Fibroblast of skin of back (primary cell): ENCODE measurements at places on chromosomes 6 and 20.

- peak; percentile 32 for DNase-seq
Measured at GRCh38 chr6:163249651-163250101, 164.8 kb upstream of the QKI start.

GRCh38 chr6:146345598-146345997, 198.0 kb upstream of the RAB32 start:
- DNase-seq, result no peak

DNA sequence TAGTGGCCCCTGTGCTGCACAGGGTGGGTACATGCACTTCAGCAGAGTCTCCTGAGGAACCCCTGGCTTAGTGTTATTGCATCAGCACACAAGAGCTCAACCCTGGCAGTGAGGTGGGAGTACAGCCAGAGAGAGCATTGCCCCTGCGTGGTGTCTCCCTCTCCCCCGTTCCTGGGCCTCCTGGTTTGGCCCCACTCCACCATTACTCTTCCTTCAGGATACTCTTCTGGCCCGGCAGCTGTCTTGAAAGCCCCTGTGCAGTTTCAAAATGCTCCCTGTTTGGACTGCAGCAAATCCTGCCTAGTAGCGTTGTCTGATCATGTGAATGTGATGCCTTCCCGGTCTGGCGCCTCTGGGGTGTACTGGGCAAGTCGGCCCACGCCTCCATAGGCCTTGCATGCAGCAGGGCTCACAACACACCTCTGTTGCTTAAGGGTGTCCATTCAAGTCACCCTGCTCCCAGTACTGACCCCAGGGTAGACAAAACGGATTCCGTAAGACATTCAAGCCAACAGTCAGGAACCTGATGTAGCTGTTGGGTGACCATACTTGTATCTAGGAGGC, 32.1 kb downstream of the TXNDC5 start:
- DNase-seq, result no peak

DNA sequence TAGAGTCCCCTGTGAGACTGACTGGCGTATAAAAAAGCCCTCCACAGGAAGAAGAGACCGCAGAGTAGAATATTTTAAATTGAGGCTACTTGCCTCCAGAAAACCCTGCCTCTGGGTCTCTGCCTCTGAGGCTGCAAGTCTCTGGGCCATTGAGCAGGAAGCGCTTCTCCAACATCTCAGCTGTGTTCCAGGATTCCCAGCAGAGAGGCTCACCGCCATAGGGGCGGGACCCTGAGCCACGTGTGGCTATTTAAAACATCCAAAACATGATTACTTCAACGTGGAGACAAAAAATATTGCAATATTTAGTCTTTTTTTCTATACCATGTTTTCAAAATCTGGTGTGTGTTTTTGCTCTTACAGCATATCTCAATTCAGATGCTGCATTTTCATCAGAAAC, 59.4 kb downstream of the GNAS-AS1 start:
- no peak for DNase-seq

- no peak for DNase-seq
Measured at GRCh38 chr6:97677626-97678025, 394.6 kb upstream of the MMS22L start.

- no peak for DNase-seq
Measured at GRCh38 chr20:62716198-62716940, 7.7 kb downstream of the NTSR1 start.

DNA sequence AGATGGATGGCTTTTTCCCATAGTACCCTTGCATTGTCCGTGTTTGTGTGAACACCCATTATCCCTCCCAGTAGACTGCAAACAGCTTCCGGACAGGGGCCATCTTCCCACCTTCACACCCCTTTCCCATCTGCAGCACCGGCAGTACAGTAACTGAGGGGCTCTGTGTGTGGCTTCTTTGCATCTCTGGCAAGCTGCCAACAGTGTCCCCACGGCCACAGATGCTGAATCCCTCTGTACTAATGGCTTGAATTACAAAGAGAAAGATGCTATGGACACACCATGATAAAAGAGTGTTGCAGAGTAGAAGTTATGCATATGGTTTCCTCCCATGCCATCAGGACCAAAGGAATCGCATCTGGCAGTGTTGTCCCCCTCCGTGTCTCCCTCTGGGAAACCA, 101.1 kb upstream of the CDYL start:
- DNase-seq, result no peak

DNA sequence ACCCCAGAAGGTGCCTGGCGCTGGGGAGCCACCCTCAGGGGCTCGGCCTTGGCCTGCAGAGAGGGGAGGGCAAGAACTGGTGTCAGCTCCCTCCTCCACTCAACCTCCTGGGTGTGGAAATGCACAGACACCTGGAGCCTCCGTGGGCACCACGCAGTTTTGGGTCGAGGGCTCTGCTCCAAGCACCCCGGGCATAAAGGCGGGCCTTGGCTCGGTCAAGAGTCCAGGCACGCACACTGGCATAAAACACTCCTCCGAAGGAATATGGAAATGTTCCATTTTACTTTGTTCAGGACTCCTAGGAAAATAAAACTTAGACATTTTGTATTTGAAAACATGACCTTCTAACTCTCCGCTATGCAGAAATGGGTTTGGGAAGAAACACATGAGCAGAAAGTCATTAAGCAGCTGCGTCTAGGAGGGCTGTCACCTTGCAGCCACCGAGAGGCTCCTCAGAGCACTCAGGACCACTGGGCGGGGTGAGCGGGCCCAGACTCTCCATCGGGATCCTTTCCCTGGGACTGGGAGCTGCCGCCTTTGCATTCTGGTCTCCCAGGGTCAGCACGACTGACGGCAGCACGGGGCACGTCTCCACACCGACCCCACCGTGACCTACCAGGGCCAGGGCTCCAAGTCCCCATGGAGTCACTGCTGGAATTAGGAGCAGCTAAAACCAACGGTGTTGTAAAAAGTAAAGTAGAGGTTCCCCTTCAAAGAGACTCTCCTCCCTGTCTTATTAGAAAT, 46.0 kb upstream of the DACT2 start:
- no peak for DNase-seq

- DNase-seq, result no peak
Measured at GRCh38 chr6:30452736-30453507, 36.4 kb upstream of the HLA-E start.

DNA sequence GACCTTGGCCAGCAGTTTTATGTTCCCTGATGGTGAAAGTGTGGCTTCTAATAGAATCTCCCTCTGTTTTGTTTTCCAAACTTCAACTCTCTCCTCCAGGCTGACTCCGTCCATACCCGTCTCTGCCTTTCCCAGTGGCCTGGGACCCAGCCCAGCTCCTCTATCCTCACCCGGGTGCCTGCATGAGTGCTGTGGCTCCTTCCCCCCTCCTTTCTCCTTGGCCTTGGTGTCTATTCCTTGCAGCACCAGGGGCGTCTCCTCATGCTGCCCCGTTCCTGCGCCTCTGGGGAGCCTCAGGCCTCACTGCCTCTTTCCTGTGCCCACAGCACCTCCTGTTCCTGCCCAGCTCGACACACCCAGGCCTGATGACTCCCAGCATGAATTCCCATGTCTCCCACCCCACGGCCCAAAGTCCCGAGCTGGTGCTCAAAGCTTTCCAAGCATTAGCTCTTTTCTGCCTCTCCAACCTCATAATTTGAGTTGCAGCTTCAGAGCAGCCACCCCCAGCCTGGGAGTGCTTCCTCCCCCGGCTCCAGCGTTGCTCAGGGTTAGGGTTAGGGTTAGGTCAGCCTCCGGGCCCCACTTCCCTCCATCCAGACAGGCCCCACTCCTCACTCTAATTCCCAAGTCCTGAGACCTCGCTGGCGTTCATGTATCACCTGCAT, 56.3 kb upstream of the AFDN start:
- DNase-seq, result no peak

GRCh38 chr6:114272582-114272981, 70.2 kb downstream of the HS3ST5 start:
- no peak for DNase-seq

DNA sequence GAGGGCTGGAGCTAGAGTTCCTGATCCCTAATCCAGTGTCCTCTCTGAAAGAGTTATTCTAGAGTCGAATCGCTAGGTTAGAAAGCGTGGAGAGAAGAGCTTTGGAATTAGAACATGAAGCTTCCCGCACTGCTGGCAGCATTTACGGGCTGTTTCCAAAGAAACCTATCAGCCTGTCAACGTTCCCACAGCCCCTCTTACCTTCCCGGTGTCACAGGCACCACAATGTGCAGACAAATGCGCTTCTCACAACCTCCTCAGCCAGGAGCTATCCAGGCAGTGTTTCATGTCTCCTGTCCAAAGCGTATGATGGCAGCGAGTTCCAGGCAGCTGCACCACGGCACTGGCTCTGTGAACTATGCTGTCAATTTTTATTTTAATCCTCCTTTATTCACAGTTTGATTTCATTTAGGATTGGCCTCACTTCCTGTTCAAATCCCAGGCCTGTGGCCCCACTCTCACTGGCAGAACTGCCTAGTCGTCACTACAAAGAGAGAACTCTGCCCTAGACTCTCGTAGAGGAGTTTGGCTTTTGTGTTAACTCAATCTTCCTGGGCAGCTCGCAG, 322.8 kb upstream of the SOX4 start:
- DNase-seq, result no peak

DNA sequence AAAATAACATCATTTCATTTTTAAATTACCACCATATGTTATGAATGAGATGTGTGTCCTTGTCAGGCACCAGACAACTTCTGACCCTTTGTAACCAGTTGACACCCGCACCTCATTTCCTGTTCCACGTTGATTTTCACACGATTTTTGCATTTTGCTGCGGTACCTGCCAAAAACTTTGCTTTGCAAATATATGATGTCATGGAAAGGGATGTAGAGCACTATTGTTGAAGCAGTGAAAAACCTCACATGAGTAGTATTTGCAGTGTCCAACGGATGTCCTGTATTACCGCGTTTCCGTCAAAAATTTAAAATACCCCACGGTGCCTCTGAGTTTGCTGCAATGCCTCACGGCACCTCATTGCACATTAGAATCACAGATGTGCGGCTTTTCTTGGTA, 115.6 kb downstream of the MTHFD1L start:
- no peak for DNase-seq

DNA sequence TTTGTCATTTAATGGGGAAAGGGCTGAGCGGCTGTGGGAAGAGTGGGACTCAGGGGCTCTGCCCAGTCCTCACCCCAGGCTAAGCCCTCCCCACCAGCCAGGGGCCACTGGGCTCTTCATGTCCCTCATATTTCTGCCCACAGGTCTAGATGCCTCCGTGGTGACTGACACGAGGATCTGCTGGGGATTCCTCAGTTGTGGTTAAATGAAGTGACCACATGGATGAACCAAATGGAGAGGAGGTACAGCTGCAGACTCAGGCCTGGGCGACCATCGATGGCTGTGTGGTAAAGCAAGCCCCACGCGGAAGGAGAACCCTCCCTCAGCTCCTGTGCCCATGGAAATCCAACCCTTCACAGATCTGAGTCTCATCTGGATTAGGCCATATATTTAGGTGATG, 29.4 kb downstream of the RAET1L start:
- no peak for DNase-seq

DNA sequence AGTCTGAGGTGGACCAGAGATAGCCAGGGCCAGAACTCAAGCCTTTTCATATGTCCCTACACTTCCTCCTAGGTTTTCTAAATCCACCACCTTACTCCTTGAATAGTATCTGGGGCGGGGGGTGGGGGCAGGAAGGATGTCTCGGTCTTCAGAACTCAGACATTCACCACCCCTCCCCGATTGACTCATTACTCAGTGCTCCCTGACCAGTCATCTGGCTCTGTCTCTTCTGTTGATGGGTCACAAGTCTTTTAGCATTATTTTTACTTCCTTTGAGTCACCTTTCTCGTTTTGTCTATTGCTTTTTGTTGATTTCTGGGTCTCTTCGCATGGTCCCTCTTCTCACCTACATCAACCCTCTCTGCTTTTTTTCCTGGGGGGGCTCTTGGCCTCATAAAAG, 23.3 kb downstream of the NOX3 start:
- DNase-seq, result peak; percentile 28

- no peak for DNase-seq
Measured at GRCh38 chr6:112481211-112481610, 134.1 kb downstream of the RFPL4B start.

- peak; percentile 38 for DNase-seq
Measured at GRCh38 chr20:54601831-54602515, 126.6 kb downstream of the DOK5 start.

DNA sequence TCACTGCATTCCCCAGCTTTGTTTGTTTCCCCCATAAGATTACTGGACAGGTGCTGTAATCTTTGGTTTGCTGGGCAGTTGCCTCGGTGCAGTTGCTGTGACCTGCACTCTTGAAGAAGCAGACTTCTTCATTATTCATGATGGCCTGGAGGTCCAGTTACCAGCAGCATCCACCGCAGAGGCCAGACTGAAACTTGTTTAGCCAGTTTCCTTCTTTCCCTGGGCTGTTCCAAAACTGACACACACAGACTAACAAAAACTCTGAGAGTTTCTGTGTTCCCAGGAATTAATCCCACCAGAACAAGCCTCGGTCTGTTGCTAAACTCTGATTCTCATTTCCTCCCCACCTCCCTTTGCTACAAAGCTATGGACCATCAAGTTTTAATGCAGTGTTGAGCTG, 144.1 kb downstream of the QRSL1 start:
- DNase-seq, result no peak

GRCh38 chr20:3781153-3781910, at the start of gene SPEF1:
SPEF1 (minus strand) TSS chr20:3781448; CDS start chr20:3781287, 161 bp downstream.
- peak; percentile 96 for DNase-seq

- DNase-seq, result peak; percentile 2
Measured at GRCh38 chr6:67594366-67594765, 1040.7 kb upstream of the ADGRB3 start.

- DNase-seq, result peak; percentile 11
Measured at GRCh38 chr20:7196481-7196880, 429.0 kb downstream of the BMP2 start.

DNA sequence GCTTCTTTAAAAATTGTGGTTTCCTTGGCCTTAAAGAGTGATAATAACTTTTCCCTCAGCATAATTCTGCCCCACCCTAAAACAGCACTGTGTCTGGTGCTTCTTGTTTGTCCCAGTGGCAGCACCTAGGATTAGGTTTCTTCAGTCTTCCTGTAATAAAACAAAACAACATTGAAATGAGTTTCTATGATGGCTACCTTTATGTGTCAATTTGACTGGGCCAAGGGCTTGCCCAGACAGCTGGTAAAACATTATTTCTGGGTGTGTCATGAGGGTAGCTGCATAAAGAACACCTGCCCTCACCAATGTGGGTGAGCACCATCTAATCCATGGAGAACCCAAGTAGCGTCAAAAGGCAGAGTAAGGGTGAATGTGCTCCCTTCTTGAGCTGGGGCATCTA, 117.8 kb downstream of the QRSL1 start:
- no peak for DNase-seq

DNA sequence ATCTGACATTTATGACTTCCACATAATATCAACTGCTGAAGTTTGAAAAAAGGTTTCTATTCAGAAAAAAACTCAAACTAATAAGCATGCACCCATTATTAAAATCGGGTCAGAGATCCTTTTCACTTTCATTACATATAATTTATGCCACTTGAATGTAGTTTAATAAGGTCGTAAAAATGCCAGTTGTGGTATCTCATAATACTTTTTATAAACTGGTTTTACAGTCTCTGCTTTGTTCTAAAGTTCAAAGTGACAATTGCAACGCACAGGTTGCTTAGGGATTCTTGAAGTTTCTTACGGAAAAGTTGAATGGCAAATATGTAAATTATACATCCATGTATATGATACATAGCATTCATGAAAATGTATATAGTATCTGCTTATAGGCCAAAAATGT, 229.4 kb upstream of the CEP162 start:
- DNase-seq, result no peak

- no peak for DNase-seq
Measured at GRCh38 chr6:32188381-32189068, 1.5 kb downstream of the PBX2 start.

GRCh38 chr6:131065112-131065823, 2.2 kb upstream of the EPB41L2 start:
- no peak for DNase-seq
